Heart right ventricle (tissue), 16 donors: ENCODE measurements at places on chromosomes 12 and 14. TPM values are rescaled to one million over a fixed set of nuclear protein-coding genes. Genes with fewer than 3 reads are reported as not detected.

DNA sequence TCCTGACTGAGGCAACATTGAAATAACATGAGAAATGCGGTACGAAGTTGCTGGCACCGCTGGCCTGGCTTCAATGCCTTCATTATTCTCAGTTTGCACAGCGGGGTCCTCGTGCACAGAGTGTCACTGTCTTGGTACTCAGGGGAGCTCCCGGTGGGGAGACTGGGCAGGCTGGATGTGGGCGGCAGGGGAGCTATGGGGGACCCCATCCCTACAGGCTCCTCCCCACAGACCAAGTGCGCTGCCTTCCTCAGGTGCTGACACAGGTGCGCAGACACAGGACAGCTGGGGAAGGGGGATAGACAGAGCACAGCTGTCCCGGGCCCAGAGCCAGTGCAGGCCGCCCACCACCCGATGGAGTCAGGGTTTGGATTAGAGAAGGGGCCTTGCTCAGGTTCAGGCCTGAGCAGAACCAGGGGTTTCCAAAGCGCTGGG lies 270.1 kb downstream of the ADGRD1 start:
- no peak for DNase-seq

DNA sequence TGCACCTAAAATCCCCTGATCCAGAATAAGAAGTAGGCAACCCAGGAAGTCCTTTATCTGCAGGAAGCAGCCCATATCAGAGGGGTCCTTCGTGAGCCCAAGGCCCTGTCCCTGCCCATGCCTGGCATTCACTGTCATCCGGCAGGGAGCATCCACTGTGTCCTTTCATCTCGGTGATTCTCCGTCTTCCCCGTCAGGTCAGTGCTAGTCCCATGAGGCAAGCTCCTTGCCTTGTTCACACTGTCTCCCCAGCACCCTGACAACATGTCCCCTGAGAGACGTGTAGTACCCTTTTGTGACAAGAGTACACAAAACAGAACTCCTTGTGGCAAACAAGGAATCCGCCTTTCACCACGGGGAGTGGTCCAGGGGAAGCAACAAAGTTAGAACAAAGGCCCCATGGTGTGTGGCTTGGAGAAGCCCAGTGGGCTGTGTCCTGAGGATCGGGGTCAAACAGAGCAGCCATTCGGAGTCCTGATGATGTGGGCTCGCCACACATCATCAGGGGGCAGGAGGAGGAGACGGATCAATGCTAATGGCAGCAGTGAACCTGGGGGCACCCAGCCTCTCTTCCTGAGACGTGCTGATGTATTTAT lies 112.1 kb downstream of the DICER1 start:
- DNase-seq, result no peak

DNA sequence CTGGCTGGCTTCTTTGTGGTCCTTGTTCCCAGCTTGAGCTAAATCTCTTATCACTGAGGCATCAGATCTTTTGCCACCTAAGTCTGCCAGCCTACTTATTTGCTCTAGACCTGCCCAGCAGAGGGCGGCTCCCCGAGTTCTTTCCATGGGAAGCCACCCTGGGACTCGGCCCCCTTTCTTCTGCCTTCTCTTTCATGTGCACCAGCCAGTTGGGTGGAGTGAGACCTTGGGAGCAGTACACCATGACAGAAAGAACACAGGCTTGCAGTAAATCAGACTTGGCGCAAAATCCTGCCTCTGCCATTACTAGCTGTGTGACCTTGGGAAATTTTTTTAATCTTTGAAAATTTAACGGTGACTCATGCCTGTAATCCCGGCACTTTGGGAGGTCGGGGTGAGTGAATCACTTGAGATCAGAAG lies 7.4 kb downstream of the SMAGP start:
- DNase-seq, result no peak

- no peak for DNase-seq
Measured at GRCh38 chr12:1502831-1503230, 91.5 kb downstream of the FBXL14 start.

DNA sequence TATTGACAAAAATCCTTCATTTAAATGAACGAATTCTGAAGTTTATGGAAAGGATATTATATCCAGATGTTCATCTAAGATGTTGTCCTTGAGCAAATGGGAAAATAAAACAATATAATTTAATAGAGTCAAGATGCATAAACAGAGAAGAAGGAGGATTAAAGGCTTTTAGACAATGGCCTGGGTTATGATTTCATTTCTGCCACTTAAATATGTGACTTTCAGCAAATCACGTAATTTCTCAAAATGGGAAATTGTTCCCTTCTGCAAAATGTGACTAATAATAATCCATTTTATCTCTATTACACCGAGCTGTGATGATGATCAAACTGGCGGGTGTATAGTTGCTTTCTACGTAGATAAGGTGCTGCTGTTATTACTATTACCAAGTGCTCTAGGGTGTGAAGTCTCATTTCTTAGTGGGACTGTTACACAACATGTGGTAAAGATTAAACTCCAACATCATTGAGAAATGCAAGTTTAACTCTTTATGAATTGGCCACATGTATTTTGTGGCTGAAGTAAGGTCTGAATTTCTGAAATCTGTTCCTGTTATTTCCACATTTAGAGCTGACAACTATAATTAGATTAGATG lies 157.0 kb downstream of the MYRFL start:
- no peak for DNase-seq

GRCh38 chr12:46956451-46957035 lies 122.9 kb upstream of the PCED1B start:
- no peak for DNase-seq

DNA sequence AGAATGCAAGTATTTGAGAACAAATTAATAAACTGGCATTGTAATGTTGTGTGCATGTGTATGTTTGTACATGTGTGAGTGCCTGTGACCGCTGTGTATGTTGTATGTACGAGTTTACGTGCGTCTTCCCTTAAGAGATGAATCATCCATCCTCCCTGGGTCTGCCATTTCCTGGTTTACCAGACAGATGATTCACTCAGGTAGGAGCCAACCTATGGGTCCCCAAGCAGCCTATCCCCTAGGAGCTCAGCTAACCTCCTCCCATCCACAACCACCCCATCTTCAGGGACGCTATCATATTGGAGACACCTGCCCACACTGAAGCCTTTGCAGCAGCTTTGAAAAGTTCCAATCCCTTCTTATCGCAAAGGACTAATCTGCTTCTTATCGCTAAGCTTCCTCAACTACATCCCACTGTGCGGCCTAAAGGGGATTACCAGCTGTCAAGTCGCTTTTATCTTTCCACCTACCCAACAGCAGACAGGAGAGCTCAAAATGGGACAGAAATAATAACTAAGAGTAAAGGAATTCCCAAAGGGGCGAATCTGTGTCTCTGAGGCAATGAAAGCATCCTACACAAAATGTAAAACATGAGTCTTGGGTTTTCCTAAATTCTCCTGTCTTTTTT lies 81.5 kb upstream of the TMCC3 start:
- no peak for DNase-seq

TOMM20L gene
- polyA plus RNA-seq, result not detected

KRT77 gene
- polyA plus RNA-seq, result not detected

AMDHD1 gene
- polyA plus RNA-seq, result 0.88 TPM

RIPK3 gene
- polyA plus RNA-seq, result 7.1 TPM

TMTC2 gene
- polyA plus RNA-seq, result 1.8 TPM

PYGL gene
- polyA plus RNA-seq, result 5.1 TPM

KITLG gene
- polyA plus RNA-seq, result 6.0 TPM
